ENCODE measurements at places on chromosomes 1 and 21. TPM values are rescaled to one million over a fixed set of nuclear protein-coding genes. Genes with fewer than 3 reads are reported as not detected.

GRCh38 chr1:177077006-177077405 is 87.5 kb downstream of the ASTN1 start:
- H3K4me1 ChIP-seq = no peaks in the 10 kb centered on the region
- no peak overlapping the region for H3K27ac ChIP-seq
- DNase-seq = no peak

DNA sequence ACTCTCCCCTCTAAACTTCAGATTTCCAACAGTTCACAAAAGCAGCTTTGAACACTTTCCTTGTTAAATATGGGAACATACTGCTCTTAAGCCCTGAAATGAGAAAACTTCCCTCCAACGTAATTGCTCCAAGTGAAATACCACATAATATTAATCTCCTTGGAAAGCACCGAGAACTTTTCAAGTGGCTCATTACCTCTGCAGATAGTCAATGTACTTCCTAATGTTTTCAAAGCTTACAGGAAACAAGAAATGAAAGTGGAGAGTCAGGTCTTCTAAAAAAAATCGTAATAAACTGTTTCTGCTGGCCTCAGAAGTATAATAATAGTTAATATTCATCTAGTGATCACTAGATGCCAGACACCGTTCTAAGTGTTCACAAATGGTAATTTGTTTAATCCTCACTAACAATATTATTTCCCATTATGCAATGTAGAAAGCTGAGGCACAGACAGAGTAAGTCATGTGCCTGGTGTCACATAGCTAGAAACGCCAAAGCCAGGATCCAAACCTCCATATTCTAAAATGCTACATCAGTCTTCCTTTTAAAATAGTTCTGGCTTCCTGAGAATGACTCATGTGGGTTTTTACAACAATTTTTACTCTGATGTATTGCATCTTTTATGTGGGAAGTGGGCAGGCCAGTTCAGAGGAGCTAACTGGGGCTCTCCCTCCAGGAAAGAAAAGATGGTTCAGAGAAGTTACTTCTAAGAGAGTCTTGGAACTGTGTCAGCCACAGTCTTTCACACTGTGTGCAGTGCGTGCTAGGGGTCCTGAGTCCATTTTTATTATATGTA is 177.2 kb downstream of the PLPPR4 start:
- no peak for DNase-seq
- no peak overlapping the region for H3K4me3 ChIP-seq
- H3K27ac ChIP-seq = no peak overlapping the region
- peaks cover 9% of the 10 kb centered on the region for H3K4me1 ChIP-seq
- no peaks in the 10 kb centered on the region for H3K36me3 ChIP-seq
- H3K27me3 ChIP-seq = peaks cover 7% of the 10 kb centered on the region

DNA sequence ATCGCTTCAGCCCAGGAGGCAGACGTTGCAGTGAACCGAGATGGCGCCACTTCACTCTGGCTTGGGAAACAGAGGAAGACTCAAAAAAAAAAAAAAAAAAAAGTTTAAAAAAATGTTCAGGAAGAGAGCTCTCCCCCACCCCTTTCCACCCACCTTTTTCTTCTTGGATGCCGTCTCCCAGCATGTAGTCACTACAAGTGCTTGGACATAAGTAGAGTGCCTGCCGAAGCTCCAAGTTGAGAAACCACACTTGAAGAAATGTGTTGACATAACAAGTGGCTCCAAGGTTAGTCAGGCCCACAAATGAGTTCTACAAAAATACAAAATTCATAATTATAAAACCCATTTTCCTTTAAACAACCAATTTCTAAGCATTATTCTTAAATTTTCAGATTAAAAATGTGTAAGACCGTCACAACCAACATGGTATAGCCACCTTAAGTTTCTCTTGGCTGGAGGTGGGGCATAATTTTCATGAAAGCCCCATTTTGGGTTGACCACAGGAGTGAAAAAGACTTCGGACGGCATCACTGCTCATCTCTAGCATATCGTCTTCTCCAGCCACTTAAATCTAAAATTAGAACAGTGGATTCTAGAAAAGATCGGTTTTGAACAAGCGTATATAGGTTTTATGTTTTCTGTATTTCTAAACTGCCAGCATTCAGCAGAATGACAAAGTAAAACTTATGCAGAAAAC is 26.4 kb downstream of the USP48 start:
- DNase-seq = no peak
- peaks cover 51% of the 10 kb centered on the region for H3K36me3 ChIP-seq
- no peak overlapping the region for H3K27ac ChIP-seq
- no peaks in the 10 kb centered on the region for H3K27me3 ChIP-seq
- no peak overlapping the region for H3K4me3 ChIP-seq

Gene CFAP57
- not detected for total RNA-seq

DNA sequence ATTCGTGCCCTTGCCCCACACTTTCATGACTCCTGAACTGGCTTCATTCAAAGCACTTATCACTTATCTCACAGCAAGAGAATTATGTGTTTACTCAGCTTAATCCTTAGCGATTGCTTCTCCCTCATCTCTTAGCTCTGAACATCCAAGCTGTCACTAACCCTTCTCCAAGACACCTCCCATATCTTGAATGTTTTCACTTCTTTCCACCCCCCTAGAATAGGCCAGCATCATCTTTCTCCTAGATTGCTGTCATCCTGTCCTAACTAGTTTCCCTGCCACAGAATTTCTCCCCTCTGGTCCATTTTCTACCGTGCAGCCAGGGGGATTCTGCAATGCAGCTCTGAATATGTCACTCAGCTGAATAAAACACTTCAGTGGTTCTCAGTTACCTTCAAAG is 68.6 kb upstream of the SPATA6 start:
- H3K4me1 ChIP-seq = no peaks in the 10 kb centered on the region
- no peak for DNase-seq
- no peak overlapping the region for H3K4me3 ChIP-seq
- H3K27ac ChIP-seq = no peak overlapping the region

DNA sequence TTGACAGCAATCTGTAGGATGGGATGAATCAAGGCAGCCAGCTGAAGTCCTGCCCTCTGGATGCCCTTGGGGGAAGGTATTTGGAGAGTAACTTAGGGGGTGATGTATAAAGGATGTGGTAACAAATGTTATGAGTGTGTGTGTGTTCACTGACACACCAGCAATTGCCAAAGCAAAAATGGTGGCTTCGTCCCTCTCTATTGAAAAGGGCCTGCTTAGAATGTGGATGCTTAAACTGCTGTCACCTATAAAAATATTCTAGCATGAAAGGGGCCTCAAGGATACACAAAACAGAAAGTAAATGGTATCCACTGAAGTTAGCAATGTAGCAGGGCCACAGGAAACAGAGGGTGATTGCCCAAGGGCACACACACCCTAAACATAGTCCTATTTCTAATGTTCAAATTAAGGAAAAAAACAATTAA is 15.1 kb upstream of the AIM2 start:
- H3K27ac ChIP-seq = no peak overlapping the region
- H3K27me3 ChIP-seq = no peaks in the 10 kb centered on the region
- H3K4me1 ChIP-seq = peaks cover 40% of the 10 kb centered on the region
- no peaks in the 10 kb centered on the region for H3K36me3 ChIP-seq
- no peak for DNase-seq

DNA sequence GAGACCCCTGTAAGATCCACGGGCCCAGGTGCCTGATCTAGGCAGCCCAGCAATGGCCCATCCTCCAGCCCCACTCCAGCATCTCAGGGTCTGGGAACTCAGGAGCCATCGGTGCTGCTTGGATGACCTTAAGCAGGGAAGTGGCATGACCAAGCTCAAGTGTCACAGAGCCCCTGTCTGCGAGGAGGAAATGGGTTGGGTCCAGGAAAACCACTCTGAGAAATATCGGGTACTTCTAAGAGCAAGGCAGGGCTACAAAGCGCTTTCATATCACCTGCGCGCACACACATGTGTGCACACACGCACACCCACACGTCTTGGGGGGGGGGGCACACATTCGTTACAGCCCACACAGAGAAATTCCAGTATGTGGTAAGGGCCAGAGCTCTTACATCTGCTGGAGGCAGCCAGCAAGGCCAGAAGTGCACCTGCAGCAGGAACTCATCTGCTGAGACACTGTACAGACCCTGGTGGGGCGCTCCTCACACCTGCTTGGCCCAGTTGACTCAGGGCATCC is 32.6 kb upstream of the SPOCD1 start:
- H3K4me1 ChIP-seq = peaks cover 36% of the 10 kb centered on the region
- peak; percentile 49 for DNase-seq
- no peaks in the 10 kb centered on the region for H3K36me3 ChIP-seq
- H3K4me3 ChIP-seq = peak overlapping the region; percentile 59

GRCh38 chr1:51336711-51337110 is 6.3 kb upstream of the TTC39A start:
- no peaks in the 10 kb centered on the region for H3K36me3 ChIP-seq
- no peak overlapping the region for H3K4me3 ChIP-seq
- H3K4me1 ChIP-seq = no peaks in the 10 kb centered on the region
- no peak for DNase-seq
